ENCODE measurements at places on chromosomes 5 and 9.

DNA sequence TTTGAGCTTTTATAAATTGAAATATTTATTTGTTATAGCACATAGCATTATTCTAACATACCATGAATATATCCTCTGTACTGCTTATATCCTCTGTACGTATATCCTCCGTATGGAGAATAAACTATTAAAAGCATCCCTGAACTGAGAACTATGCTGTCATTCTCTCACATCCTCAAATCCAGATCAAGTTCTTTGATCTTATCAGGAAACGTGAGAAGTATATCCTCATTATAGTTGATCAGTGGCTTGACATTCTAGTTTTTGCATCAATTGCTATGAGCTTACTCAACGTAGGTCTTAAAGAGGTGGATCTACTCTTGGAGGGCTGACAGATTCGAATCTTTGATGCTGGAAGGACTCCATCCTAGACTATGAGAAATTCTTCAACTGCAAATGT is 37.4 kb downstream of the IL7R start:
- no peak for DNase-seq

DNA sequence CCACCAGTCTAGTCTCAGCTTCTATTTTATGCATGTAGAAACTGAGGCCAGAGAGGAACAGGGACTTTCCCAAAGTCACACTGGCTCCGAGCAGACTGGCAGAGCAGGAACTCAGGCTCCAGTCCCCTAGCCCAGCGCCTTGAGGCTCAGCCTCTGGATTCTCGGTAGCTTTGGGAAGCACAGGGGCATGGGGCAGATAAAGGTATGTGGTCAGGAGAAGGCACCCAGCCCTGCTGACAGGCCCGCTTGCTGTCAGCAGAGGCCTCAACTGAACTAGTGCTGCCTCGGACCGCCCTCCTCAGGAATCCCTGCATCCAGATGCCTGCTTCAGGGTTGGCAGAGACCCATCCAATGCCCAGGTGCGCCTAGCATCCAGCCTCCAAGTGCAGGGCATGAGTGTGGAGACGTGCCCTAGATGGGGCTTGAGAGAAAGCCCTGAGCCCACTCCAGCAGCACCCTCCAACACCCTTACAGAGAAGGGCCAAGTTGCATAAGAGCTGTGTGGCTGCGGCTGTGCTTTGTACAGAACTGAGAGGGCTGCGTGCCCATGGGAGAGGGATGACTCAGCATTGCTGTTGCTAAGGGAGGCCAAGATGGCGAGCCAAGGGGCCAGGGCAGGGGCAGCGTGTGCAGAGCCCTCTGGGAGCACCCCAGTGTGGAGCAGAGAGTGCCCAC is 168.6 kb downstream of the MACROH2A1 start:
- DNase-seq = no peak

DNA sequence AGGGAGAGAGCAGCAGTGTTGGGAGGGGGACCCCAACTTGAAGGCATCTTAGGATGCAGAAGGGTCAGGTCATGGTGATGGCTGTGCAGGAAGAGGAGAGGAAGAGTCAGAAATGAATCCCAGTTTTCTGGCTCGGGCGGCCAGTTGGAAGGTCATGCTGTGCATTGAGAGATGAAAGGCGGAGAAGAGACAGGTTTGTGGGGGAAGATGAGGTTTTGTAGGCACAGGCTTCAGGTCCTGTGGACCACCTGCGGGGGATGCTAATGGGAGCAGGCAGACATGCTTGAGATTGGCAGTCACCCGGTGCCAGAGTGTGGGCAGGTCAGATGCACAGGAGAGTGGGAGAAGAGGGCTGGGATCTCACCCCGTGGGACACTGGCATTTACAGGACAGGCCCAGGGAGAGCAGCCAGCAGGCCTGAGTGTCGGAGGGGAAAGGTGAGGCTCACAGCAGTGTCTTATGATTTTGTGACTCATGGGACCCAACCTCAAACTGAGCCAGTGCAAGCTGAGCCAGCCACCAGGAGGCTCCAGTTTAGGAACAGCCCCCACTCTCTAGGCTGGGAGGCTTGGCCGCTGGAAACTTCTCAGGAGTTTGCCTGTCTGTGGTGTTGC is 17.5 kb downstream of the STXBP1 start:
- DNase-seq = no peak

GRCh38 chr9:108755979-108756378 is 99.8 kb downstream of the ACTL7B start:
- DNase-seq = no peak

DNA sequence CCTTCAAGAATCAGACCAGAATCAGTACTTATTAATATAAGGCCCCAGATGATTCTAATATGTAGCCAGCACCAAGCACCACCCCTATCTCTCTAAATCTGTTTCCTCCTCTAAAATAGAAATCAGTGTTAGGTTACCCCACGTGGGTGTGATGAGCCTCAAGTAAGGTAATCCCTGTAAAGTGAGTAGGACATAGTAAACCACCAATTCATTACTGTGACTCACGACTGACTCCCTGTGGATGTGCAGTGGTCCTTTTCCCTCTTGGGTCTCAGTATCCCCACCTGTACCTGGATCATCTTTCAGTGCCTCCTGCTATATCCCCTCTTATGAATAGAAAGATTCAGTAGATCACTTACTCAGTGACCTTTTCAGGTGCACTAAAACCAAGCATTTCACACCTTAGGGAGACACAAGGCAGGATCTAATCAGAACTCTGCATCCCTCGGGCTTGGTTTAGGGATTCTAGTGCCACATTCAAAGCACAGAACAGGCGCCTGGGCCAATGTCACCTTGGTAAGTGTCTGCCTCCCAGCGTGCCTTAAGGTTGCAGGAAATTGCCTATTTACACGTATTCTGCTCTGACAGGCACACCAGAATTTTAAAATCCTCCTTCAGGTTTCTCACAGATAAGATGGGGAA is 12.2 kb upstream of the ALDH1B1 start:
- DNase-seq = peak; percentile 23

- DNase-seq = no peak
Measured at GRCh38 chr9:78026416-78026815, 5.2 kb downstream of the GNAQ start.

GRCh38 chr5:109328626-109329025 is 81.1 kb downstream of the PJA2 start:
- no peak for DNase-seq

DNA sequence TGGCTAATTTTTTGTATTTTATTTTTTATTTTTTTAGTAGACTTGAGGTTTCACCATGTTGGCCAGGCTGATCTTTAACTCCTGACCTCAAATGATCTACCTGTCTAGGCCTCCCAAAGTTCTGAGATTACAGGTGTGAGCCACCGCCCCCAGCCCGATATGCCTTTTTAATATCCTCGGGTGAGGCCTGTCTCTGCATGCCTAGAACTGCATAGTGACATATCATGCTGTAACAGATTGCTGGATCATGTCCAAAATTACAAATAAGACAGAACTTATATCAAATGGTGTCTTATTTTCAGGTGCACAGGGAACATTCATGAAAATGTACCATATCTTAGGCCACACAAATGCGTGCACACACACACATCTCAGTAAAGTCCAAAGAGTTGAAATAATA is 39.1 kb upstream of the PJA2 start:
- DNase-seq = no peak

All from kidney glomerular epithelial cell (primary cell).